ENCODE measurements at places on chromosomes 2 and 18.

- DNase-seq: no peak
Measured at GRCh38 chr2:227884511-227884947, 13.1 kb downstream of the DAW1 start.

GRCh38 chr2:127277028-127277427, 16.9 kb downstream of the ERCC3 start:
- DNase-seq: no peak

DNA sequence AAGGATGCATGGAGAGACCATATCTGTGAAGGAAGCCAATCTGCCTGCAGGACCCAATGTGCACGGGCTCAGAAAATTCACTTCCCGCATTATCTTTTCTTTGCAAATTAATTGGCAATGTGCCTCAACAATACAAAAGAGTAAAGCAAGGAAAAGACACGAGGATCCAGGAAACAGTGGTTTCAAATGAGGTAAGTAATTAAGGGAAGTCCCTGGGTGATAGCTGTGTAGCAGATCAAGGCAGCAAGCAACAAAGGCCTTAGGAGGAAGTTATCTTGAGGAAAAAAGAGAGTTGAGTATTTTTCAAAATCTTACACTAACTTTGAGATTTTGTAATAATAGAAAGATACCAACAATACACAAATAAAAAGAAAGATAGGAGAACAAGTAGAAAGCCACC, 44.3 kb upstream of the TGIF1 start:
- no peak for DNase-seq

- DNase-seq: no peak
Measured at GRCh38 chr2:104462731-104463130, 391.2 kb upstream of the POU3F3 start.

DNA sequence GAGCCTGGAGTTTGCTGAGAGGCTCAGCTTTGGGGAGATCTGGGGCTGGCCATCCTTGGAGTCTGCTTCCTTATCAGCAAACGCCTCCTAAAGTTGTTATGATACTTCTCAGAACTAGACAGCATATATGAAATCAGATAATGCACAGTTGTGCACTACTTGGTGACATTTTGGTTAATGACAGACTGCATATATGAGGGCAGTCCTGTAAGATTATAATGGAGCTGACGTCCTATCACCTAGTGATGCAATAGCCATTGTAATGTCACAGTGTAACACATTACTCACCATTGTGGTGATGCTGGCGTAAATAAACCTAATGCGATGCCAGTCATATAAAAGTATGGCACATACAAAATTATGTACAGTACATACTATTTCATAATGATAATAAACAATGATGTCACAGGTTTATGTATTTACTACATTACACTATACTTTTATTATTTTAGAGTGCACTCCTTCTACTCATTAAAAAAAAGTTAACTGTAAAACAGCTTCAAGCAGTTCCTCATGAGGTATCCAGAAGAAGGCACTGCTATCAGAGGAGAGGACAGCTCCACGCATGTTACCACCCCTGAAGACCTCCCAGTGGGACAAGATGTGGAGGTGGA, 298.1 kb upstream of the REV1 start:
- no peak for DNase-seq

DNA sequence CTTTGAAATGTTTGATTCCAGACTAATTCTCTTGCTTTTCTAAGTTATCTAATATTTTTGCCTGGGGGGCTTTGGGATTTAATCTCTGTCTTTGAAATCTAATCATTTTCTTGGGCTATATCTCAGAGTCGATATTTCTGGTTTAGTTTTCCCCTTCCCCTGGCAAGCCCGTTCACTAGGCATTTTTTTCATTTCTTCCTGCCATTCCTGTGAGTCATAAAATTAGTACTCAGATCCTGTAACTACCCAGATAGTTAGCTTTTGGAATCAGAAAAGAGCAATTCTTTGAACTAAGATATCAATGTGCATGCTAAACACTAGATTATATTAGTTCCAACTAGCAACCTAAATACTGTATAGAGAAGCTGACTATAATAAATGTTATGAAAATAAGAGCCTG, 29.4 kb upstream of the RNF149 start:
- no peak for DNase-seq

All from posterior cingulate gyrus (tissue), 11 donors.